NCI-H1930 (cell line): ENCODE measurements at places on chromosomes 5 and 9.

- DNase-seq = no peak
Observed at GRCh38 chr5:175489693-175490443, 11.5 kb downstream of the SFXN1 start.

GRCh38 chr5:153517241-153517611 lies 26.8 kb downstream of the GRIA1 start:
- no peak for DNase-seq

- no peak for DNase-seq
Observed at GRCh38 chr9:127580879-127581475, 31.1 kb upstream of the STXBP1 start.

GRCh38 chr5:134371834-134372340 lies 518 bp downstream of the UBE2B start:
- DNase-seq = no peak

GRCh38 chr5:80662108-80662507 lies 7.3 kb upstream of the DHFR start:
- DNase-seq = no peak

- no peak for DNase-seq
Observed at GRCh38 chr5:143033535-143034250, 263.5 kb downstream of the ARHGAP26 start.

DNA sequence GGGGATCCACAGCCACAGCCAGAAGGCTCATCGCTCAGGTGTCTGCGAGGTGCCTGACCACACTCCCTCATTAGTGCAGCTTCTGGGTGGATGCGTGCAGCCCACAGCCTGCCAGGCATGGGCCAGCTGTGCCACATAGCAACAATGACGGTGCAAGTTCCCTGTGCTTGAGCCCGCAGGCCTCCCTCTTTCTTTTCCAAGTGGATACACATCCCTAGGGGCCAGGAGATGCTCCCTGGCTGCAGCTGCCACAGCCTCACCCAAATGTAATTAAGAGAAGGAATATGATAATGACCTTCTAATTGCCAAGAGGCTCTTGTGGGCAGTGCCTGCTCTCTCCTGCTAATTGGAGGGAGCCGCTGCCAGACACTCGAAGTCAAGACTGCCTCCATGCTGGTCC lies 116.0 kb upstream of the PPP1R26 start:
- no peak for DNase-seq

- no peak for DNase-seq
Observed at GRCh38 chr9:98992885-98993569, 49.3 kb downstream of the COL15A1 start.

GRCh38 chr5:120240706-120241105 lies 223.4 kb upstream of the PRR16 start:
- DNase-seq = no peak
